ENCODE measurements at places on chromosomes 13 and 19.

DNA sequence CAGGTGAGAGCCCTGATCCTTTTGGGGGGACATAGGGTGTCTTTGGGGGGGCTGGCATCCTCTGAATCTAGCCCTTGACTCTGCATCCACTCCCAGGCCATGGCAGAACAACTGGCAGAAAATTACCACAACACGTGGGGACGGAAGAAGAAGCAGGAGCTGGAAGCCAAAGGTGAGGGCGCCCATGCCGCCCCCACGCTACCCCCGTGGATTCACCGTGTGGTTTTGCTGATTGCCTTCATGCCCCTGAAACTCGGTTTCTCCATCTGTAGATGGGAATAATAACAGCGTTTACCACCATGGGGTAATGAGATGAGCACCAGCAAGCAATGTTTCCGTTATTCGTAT lies 72.9 kb downstream of the RYR1 start:
- DNase-seq, result no peak

DNA sequence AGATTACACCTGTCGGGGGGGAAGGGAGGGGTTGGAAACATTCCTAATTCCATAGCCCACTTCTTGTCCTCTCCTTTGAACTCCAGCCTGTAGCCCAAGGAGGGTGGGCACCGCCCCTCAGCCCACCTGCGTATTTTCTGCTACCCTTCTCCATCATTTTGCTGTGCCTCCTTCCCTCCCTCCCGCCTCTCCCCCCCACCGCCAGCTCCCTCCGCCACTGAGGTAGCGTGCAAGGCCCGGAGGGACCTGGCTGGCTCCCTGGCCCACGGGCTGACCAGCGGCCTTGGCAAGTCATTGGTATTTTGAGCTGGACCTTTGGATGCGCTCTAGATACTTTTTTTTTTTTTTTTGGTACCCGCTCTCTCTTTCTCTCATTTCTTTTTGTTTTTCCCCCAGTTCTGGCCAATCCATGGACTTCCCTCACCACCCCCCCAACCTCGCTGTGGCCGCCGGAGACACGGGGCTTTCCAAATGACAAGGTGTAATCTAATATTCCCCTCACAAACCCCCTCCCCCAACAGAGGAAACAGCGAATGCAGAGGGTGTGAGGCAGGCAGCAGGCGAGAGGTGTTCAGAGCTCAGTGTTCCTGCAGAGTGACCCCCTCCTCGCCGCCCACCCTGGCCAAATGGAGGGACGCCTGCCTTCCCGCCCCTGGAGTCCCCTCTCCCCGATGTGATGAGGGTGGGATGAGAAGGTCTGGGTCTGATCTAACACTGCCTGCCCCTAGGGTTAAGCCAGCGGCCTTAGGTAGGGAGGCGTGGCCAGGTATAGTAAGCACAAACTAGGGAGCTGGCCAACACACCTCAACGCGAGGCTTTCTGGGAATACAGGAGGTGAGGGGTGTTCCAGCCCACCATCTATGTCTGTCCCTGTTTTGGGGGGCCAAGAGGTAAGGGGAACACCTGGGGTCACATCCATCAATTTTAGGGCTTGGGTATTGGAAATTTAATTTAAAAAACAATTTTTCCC lies 89.2 kb downstream of the PTPRS start:
- no peak for DNase-seq

DNA sequence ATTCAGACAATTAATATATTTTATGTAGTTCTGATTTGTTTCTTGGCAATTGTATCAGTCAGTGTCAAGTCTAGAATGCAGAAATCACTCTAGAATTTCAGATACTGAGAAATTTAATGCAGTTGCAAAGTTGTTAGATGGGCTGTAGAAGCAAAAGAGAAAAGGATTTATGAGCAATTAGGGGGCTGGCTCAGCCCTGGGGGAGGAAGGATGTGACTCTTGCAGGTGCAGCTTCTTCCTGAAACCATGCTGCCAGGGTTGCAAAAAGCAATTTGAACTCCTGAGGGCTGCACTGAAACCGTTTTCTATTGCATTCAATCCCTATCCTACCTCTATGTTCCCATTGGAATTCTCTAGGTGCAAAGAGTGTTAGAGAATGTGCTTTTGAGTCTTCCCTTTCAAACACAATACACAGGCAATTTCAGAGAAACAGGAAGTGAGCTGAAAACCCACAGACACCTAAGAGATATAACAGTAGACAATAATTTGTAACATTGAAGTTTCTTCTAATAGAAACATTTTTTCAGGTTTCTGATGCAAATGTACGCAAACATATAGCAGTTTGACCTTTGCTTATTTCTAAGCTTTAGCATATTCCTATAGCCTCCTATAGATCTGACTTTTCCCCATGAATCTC lies 814.7 kb upstream of the ATXN8OS start:
- no peak for DNase-seq

DNA sequence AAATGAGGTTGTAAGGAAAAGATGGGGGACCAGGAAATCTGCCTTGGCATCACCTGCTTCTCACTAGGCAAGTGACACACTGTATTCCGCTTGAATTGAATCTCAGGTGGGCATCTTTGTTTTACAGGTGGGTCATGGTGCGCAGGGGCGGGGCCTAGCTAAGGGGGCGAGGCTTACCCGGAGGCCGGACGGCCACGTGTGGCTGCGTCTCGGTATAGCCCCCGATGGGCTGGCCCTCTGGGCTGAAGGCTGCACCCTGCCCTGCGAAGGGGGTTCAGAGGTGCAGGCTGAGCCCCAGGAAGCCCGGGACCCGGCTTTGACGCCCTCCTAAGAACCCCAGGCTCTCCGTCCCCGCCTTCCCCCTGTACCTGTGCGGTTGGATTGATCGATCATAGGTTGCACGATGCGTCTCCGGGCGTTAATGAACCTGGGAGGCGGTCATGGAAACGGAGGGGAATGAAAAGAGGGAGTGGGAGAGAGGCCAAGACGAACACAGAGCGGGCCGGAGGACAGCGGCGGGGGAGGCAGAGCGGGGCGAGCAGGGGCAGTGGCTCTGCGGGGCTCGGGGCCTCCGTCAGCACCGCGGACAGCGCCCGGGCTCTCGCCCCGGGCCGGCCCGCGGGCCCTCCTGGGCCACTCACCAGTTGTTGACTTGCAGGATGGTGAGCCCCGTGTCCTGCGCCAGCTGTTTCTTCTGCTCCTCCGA lies 12.5 kb downstream of the MEIS3 start:
- DNase-seq, result no peak

DNA sequence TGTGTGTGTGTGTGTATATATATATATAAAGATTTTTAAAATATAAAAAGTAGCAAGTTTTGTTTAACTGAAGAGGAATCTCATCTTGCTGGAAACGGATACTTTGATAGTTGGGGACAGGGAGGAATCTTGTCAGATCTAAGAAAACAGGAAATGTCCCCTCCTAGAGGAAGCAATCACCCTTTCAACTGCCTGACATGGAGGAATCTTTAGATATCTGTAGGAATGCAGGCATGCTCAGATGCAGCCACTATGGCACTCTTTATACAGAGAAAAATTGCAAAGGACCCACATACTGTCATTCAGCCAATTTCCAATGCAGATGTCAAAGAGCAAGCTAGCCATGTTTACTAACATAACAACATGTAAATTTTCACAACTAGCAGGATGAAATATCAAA lies 38.8 kb downstream of the ZNF611 start:
- DNase-seq, result no peak

GRCh38 chr13:49690133-49690994 lies 922 bp downstream of the EBPL start:
- peak; percentile 49 for DNase-seq

DNA sequence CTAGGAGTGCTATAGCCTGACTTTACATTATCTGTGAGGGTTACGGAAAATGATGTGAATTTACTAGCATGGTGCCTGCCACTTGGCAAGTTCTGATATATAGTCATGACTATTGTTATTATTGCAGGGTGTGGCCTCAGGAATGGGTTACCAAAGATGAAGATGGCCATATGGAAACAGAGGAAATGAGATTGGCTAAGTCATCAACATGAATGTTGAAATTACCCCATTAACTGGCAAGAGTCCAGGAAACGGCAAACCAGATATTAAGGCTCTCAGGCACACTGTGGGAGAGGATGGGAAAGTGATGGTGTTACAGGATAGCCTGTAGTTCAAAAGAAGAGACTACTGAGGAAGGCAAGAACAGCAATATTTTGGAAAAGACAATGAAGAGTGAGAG lies 183.3 kb downstream of the KCNRG start:
- no peak for DNase-seq

Measured in kidney glomerular epithelial cell (primary cell).